ENCODE measurements at places on chromosomes 3 and 15.

- no peak for DNase-seq
These were observed 94.2 kb downstream of the ZBTB20 start for GRCh38 chr3:115052906-115053305.

GRCh38 chr15:27512281-27513001, 541.5 kb downstream of the GABRG3 start:
- no peak for DNase-seq

GRCh38 chr3:22977042-22977441, 226.1 kb upstream of the UBE2E2 start:
- DNase-seq = no peak

GRCh38 chr3:190366133-190366532, 21.8 kb upstream of the CLDN16 start:
- DNase-seq = no peak

- DNase-seq = no peak
These were observed 30.1 kb downstream of the CCDC12 start for GRCh38 chr3:46946416-46946815.

DNA sequence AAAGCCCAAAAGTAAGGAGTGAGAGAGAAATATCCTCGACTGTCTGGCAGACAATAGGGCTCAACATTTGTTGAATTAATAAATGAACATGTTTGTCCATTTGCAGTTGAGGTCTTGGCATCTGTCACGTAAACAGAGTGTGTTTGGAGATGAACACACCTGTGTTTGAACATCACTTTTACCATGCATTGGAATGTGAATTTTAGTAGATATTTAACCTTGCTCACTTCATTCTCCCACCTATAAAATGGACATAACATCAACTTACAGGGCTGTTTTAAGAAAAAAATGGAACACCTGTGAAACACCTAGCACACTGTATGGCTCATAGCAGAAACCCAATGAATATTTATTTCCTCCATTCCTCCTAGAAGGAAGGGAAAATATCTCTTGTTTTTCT, 204.8 kb downstream of the KCNMB2 start:
- no peak for DNase-seq

DNA sequence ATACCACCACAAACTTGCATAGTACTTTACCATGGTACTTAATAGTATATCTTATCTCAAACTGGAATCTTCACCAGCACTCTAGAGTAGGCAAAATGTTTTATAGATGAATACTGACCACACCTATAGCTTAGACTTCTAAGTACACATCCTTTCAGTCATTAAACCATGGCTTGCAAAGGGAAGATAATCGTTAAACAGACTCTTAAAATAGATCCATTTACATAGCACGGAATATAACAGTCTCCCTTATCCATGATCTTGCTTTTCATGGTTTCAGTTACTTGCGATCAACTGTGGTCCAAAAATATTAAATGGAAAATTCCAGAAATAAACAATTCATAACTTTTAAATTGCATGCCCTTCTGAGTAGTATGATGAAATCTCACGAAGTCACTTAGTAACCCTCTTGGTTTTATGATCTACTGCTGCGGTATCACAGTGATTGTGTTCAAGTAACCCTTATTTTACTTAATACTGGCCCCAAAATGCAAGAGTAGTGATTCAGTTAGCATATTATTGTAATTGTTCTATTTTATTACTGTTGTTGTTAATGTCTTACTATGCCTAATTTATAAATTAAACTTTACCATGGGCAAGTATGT, 111.4 kb downstream of the HERC1 start:
- no peak for DNase-seq

- no peak for DNase-seq
These were observed 96.3 kb upstream of the CHRM5 start for GRCh38 chr15:33871980-33872379.

- no peak for DNase-seq
These were observed 17.5 kb downstream of the SENP7 start for GRCh38 chr3:101495552-101495951.

DNA sequence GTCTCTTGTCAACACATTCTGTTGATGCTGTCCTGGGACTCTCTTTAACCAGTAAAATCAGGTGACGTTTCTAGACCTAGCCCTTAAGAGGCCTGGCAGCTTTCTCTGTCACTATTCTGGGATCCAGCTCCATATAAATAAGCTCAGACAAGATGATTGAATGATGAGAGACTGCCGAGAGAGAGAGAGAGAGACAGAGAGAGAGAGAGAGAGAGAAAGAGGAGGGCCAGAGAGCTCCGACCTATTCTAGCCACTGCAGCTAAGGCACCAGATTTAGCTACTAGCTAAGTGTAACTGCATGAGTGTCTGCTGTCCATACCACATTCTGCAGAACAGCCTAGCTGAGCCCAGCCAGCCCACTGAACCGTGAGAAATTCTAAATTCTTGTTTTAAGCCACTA, 36.1 kb upstream of the CTXND1 start:
- no peak for DNase-seq

DNA sequence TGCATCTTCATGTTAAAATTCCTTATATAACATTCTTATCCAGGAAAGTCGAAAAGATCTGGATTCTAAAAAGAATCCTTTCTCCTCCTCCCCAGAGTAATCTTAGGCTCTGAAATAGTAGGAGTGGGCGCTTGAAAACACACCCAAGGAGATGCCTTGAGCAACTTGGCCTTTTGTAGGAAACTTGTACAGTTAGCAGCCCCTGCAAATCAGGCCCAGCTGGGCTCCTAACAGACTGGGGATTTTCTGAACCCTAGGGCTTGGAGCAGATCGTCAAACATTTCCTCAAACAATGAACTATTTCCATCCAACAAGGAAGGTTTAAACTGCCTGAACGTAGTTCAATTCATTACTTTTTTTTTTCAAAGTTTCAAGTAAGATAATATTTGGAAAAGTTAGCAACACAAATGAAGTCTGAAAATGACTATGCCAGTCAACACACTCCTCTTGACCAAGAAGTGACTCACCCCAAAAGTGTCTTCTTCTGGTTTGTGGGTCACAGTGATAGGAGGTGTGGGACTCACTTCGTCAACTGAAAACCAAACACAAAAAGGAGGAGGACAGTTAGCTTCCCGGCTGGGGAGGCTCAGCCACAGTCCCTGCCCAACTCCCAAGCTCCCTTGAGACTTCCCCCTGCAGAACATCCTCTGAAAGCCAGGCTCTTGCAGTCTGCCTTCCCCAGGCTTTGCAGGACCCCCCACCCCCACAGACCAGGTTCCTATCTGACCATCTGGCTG, 129.7 kb downstream of the NTRK3 start:
- no peak for DNase-seq

DNA sequence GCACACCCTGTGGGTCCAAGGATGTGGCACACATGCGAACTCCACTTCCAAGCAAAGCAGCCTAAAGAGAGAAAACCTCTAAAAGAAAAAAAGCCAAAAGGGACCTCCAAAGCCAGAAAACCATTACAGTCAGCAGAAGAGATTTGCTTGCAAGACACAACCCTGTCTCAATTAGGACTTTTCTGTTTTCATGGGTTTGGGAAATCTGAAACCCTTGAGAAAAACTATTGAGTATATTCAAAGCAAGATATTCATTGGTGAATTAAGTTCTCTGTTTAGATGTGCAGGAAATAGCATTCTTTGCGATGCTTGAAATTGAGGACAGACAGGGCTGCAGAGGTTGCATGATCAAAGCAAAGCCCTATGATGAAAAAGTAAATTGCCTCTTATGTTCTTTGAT, 10.2 kb upstream of the LDHAL6B start:
- no peak for DNase-seq

- DNase-seq = peak; percentile 28
These were observed at the start of gene POLR2M for GRCh38 chr15:57706405-57707209. TSS of gene POLR2M (plus strand) at chr15:57706714. CDS start at chr15:57706843, 129 bp downstream.

GRCh38 chr3:153087595-153088566, 74.1 kb upstream of the RAP2B start:
- no peak for DNase-seq

DNA sequence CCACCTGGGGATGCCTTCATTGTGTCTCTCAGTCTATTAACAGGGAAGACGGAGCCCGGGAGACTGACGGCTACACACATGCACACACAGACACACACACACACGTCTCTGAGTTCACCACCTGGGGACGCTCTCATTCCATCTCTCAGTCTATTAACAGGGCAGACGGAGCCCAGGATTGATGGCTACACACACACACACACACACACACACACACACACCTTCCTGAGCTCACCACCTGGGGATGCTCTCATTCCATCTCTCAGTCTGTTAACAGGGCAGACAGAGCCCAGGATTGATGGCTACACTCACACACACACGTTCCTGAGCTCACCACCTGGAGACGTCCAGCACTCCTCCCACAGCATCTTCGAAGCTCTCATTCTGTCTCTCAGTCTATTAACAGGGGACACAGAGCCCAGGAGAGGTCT, 143.9 kb downstream of the OR4M2 start:
- DNase-seq = no peak

DNA sequence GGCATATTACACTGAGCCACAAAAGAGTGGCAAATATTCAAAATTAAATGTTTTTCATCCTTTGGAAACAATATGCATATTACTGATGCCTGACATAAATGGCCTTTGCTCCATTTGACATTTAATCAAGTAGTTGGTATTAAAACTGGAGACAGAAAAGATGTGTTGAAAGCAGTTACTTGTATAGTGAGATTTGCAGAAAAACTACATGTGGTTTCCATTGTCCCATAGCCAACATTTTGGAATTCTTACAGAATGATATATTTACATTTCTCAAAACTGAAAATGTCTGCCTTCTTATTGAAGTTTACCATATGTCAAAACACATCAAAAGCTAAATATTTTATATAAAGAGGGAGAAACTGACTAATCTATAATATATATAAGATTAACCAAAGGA, 21.6 kb downstream of the SHOX2 start:
- no peak for DNase-seq

GRCh38 chr15:78438619-78439285, 736 bp downstream of the IREB2 start:
- DNase-seq = no peak

DNA sequence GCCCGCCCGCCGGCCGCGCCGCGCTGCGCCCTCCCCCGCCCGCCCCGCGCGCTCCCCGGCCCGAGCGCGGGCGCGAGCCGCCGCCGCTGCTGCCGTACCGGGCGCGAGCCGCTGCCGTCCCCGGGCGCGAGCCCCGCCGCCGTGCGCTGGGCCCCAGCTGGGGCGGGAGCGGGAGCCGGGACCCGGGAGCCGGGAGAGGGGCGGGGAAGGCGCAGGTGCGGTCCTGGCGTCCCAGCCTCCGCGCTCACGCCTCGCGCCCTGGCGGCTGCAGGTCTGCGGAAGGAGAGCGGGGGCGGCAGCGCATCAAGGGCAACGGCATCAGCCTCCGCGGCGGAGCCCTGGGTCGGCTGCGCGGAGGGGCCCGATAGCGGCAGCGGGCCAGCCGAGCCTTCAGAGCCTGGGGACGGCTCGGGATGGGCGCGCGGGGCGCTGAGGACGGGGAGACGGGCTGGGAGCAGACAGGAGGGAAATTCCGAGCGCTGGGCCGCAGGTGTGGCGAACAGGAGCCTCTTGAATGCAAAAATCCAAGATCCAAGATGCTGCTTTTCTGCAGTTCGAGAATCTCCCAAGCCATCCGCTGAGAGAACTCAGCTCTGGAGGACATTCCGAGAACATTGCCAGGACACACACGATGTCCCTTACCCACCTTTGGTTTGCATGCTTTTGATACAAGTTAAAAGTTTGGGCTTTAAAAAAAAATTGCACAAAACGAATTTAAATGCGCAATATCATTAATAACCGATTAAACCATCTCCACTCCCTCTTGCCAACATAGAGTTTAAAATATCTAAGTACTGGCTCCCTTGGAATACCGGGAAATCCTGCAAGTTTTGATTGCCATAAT, 251.1 kb downstream of the TJP1 start:
- no peak for DNase-seq

Measured in D721Med (cell line).